ENCODE measurements at places on chromosomes 4 and X. TPM values are rescaled to one million over a fixed set of nuclear protein-coding genes. Genes with fewer than 3 reads are reported as not detected.

The POLA1 gene
- total RNA-seq = 4.7 TPM

The USP51 gene
- 2.3 TPM for total RNA-seq

The PPEF1 gene
- 0.34 TPM for total RNA-seq

The ATXN3L gene
- total RNA-seq = not detected

The NCBP2L gene
- not detected for total RNA-seq

The SSX2B gene
- total RNA-seq = not detected

The TRAM1L1 gene
- not detected for total RNA-seq

The ADAM29 gene
- total RNA-seq = not detected

The NSG1 gene
- 10.3 TPM for total RNA-seq

The EXOC1L gene
- not detected for total RNA-seq

The CTAG1B gene
- not detected for total RNA-seq

The DCLK2 gene
- not detected for total RNA-seq

The CCSER1 gene
- 0.71 TPM for total RNA-seq

The SPANXN3 gene
- total RNA-seq = not detected

The STK32B gene
- not detected for total RNA-seq

The FAM236C gene
- not detected for total RNA-seq
